ENCODE measurements at places on chromosomes 16 and 17.

- DNase-seq, result no peak
Measured at GRCh38 chr17:78947235-78948149, 22.3 kb upstream of the TIMP2 start.

DNA sequence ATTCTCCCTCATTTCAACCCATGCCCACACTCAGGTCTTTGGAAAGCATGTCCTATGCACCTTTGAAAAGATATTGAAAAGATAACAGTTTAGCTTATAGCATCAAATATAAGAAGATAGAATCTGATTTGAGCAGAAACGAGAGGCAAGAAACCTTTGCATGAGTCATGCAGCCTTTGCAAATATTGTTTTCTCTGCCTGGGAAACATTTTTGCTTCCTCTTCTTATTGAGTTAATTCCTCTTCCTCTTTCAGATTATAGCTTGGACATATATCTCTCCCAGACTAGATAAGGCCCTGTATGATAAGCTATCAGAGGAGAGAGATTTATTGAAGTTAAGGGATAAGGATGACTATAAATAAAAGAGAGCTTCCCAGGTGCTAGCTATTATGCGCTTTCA, 46.1 kb upstream of the KCNJ2 start:
- no peak for DNase-seq

- DNase-seq, result no peak
Measured at GRCh38 chr16:8751481-8752311, 45.7 kb downstream of the TMEM186 start.

GRCh38 chr17:75769536-75769935, 4.5 kb upstream of the GALK1 start:
- no peak for DNase-seq

GRCh38 chr17:65011047-65011446, 45.5 kb downstream of the GNA13 start:
- no peak for DNase-seq

- DNase-seq, result no peak
Measured at GRCh38 chr17:64401941-64402340, 11.3 kb upstream of the PECAM1 start.

GRCh38 chr17:38448208-38448771, 20.0 kb downstream of the ARHGAP23 start:
- no peak for DNase-seq

DNA sequence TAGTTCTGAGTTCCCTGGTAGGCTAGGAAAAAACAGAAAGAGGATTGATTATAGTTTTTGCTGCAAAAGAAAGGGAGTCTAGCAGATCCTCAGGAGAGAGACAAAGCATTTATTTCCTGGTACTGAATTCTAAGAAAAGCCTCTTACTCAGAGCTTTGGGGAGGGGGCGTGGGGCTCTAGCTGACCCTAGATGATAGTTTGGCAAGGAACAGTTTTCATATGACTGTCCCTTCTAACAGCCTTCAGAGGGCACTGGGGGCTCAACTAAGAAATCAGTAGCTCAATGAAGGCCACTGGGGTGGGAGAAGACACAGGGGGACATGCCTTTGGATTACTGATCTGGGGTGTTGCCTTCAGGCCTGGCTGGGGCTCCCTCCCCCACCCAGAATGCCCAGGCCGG, 4.0 kb downstream of the CA7 start:
- no peak for DNase-seq

DNA sequence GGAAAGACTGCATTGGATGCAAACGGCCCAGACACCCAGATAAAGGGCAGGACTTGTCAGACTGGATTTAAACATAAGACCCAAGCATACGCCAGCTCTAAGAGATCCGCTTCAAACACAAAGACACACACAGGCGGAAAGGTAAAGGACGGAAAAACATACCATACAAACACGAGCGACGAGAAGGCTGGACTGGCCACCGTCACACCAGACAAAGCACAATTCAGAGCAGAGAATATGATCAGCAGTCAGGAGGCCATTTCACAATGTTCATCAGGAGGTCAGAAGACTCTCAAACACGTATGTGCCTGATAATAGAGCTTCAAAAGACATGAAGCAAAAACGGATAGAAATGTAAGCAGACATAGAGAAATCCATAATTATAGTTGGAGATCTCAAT, 84.9 kb upstream of the GNG13 start:
- no peak for DNase-seq

DNA sequence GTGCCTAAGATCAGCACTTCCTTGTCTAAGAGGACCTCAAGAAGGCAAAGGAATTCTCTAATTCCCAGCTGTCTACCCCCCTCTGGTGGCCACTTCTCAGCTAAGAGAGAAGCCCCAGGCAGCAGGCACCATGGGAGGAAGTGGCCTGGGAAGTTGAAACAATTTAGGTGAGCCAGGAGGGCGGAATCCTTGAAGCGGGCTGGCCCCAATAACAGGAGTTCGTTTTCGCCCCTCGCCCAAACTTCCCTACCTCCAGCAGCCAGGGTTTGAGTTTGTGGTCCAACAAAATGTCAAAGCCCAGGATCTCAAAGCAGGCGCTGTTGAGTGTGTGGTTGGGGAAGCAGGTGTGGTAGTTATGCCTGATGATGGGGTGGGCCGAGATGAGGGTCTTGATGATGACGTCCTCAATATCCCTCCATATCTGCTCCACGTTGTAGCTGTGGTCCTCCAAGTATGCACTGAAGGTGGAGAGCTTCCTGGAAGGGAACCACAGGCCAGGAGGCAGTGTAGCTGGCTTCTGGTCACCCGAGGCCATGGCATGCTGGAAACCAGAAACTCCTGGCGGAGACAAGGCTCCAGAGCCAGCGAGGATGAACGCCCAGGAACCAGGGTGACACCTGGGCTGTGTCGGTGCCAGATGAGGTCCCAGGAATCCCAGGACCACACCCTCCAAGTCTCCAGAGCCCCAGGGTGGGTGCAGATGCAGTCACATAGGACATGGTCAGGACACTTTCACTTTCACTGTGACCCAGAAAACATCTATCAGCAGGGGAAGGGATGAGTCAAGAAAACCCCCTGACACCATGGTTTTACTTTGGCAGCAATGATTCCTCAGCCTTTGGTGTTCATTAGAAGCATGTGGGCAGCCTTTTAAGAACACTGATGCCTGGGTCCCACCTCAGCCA, 25.6 kb downstream of the TTLL6 start:
- peak; percentile 81 for DNase-seq

DNA sequence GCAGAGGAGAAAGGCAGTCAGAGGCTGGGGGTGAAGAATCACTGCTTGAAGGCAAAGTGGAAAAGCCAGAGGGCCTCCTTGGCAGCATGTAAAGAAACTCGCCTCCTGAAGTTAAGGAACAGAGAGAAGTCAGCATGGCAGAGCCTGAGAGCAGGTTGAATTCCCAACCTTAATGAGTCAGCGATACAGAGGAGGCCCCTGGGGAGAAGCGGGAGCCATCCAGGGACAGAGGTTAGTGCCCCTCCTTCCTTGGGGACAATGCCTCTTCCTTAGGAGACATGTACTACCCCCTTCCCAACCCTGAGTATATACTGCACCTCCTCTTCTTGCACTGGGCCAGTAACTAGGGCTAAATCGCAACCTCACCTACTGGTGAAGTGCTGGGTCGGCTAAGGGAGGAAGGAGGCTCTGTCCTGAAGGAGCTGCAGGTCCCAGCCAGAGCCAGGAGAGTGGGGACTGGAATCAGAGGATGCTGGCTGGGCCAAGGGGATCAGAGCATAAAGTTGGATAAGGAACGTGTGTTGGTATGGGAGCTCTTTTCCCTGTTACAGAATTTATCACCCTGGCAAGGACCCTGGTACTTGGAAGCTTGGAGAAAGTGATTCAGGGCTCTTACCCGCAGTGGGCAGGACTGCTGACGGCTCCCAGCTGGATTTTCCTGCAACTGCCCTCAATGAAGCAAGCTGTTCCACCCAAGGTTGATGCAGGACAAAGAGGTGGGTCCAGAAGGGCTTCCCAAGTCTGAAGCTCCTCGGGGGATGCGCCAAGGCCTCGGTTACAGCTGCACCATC, 5.4 kb upstream of the AANAT start:
- DNase-seq, result no peak

DNA sequence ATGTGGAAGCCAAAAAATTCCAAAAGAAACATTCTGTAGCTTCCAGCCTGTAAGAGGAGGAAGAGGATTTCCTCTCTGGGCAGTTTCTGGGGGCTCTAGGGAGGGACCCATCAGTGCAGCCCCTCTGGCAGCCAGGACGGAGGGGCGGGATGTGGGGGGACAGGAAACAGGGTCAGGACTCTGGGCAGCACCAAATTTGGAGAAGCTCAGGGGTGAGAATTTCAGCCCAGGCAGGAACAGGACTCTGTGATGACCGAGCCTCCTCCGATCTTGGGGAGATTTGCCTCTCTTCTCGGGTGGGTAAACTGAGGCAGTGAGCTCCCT, 18.4 kb upstream of the CIBAR2 start:
- no peak for DNase-seq

GRCh38 chr17:55490376-55490775, 20.9 kb downstream of the SMIM36 start:
- no peak for DNase-seq

- DNase-seq, result no peak
Measured at GRCh38 chr16:19167710-19168370, at the start of gene SYT17. Gene SYT17 (plus strand): TSS chr16:19168240. CDS start chr16:19168647, 407 bp downstream.

- DNase-seq, result no peak
Measured at GRCh38 chr16:48047720-48048119, 108.1 kb downstream of the ABCC12 start.

DNA sequence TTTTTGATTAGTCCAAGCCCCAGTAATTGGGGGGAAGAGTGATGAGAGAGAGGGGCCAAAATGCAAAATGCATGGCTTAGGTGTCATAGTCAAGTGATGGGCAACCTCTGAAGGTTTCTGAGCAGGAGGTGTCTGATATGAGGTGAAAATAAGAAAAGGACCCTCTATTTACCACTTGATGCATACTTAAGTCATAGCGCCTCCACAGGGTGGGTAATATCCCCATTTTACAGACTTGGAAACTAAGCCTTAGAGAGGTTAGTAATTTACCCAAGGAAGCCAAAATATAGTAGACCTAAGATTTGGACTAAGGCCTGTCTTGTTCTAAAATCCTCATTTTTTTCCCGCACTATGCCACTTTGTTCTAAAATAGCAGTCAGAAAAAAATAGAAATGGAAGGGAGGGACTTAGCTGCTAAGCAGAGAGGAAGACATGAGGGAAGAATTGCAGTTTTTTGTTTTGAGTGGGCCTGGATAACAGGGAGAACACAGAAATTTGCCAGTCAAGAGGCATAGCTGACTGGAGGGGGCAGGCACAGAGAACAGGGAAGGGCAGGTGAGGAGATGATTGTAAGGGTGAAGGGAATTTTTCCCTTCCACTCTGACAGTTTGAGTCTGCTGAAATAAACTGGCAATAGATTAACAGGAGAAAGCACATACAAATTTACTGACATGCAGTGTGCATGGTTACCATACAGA, 2.3 kb upstream of the GRB2 start:
- no peak for DNase-seq

All from SK-N-MC (cell line).